Activated T-cell treated with anti-CD3 and anti-CD28 coated beads, Interleukin-2, amount 50 U/mL, for 72 hours (primary cell): ENCODE measurements at places on chromosomes 6 and 20. TPM values are rescaled to one million over a fixed set of nuclear protein-coding genes. Genes with fewer than 3 reads are reported as not detected.

The TMC2 gene
- total RNA-seq = not detected

The OLIG3 gene
- total RNA-seq = 0.35 TPM

The UBR2 gene
- total RNA-seq = 36.9 TPM

The ADGRF1 gene
- total RNA-seq = not detected

The DDO gene
- total RNA-seq = not detected

The PCK1 gene
- total RNA-seq = not detected

The LYRM2 gene
- 18.4 TPM for total RNA-seq

The CD24 gene
- 1.3 TPM for total RNA-seq

The DTD1 gene
- total RNA-seq = 46.1 TPM

The NKAPL gene
- total RNA-seq = not detected

The TRIM15 gene
- 0.84 TPM for total RNA-seq

The TP53TG5 gene
- 0.67 TPM for total RNA-seq

The TUBB2B gene
- not detected for total RNA-seq

The PGC gene
- not detected for total RNA-seq

The NEURL2 gene
- 2.1 TPM for total RNA-seq

The UNC5CL gene
- total RNA-seq = 5.5 TPM

The SEL1L2 gene
- not detected for total RNA-seq

The SGK2 gene
- total RNA-seq = 1.4 TPM

The CGA gene
- total RNA-seq = not detected

The SIGLEC1 gene
- 0.02 TPM for total RNA-seq

The PPP1R18 gene
- total RNA-seq = 179 TPM

The DEFB132 gene
- not detected for total RNA-seq

The ADGRF5 gene
- not detected for total RNA-seq

The PRRT1 gene
- total RNA-seq = 1.2 TPM

The AURKA gene
- 142 TPM for total RNA-seq

The SYS1 gene
- total RNA-seq = 38.8 TPM

The PPP1R16B gene
- total RNA-seq = 143 TPM

The EDN1 gene
- 0.12 TPM for total RNA-seq

The DNMT3B gene
- 3.2 TPM for total RNA-seq

The SIRPD gene
- total RNA-seq = not detected

The GJA1 gene
- total RNA-seq = 0.19 TPM

The KIFC1 gene
- total RNA-seq = 96.3 TPM

The SRSF6 gene
- 158 TPM for total RNA-seq

The ALDH8A1 gene
- 5.6 TPM for total RNA-seq

The SLC24A3 gene
- 0.07 TPM for total RNA-seq

The HLA-DQB1 gene
- 2.9 TPM for total RNA-seq

The MAS1 gene
- not detected for total RNA-seq

The BPIFB4 gene
- not detected for total RNA-seq

The MYL9 gene
- 0.62 TPM for total RNA-seq

The MROH8 gene
- 5.0 TPM for total RNA-seq

The GATA5 gene
- not detected for total RNA-seq

The RIPOR2 gene
- total RNA-seq = 67.0 TPM

The FAM217B gene
- 20.4 TPM for total RNA-seq

The TCEA2 gene
- 55.5 TPM for total RNA-seq
